ENCODE measurements at places on chromosomes 16 and 17.

GRCh38 chr17:55201308-55201932 lies 63.3 kb upstream of the HLF start:
- no peaks in the 10 kb centered on the region for H3K36me3 ChIP-seq
- no peak for DNase-seq
- no peaks in the 10 kb centered on the region for H3K4me1 ChIP-seq
- no peak overlapping the region for H3K4me3 ChIP-seq

DNA sequence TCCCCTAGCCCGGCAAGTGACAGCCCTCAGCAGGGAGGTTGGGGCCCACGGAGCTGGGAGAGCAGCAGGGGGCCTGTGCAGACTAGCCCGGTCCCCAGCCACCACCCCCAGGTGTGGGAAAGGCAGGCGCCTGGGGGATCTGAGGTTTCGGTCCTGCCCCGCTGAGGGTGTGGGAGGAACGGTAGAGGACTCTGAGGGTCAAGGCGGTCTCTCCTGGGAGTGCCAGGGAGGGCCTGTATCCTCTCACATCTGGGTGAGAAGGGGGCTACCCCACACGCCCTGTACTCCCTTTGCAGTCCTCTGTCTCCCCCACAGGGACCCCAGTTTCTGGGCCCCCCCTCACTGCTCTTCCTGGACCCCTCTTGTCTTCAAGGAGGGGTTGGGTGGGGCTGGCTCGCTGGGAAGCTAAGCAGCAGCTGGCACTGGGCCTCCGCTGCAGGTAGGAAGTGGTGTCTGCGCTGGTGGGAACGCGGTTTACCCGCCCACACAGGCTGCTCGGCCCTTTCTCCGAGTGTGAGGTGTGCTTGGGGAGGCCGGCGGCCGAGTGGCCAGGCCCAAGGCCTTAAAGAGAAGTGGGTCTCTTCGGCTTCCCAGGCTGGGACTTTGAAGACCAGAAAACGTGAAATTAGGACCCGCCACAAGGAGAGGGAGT lies 15.4 kb downstream of the CD7 start:
- H3K36me3 ChIP-seq: no peaks in the 10 kb centered on the region
- no peak overlapping the region for H3K4me3 ChIP-seq

DNA sequence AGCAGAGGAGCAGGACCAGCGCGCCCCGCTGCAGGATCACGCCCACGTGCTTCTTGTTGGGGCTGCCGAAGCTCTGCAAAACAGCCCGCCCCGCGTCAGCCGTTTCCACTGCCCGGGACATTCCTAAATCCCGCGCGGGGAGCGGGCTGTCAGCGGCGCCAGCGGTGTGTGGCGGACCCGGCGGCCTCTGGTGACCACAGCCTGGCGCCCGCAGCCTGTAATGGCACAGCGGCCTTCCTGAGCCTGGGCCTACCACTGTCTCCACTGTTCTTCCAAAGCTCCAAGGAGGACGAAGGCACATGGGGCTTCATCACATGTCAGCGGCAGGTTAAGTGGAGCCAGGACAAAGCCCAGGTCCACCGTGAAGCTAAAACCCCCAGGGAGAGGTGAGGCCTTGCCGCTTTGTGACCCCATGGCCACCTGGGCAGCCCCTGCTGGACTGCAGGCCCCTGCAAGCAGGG lies 2.5 kb downstream of the SLC47A2 start:
- H3K4me1 ChIP-seq: no peaks in the 10 kb centered on the region
- no peak overlapping the region for H3K27ac ChIP-seq
- no peaks in the 10 kb centered on the region for H3K36me3 ChIP-seq
- no peak overlapping the region for H3K4me3 ChIP-seq

DNA sequence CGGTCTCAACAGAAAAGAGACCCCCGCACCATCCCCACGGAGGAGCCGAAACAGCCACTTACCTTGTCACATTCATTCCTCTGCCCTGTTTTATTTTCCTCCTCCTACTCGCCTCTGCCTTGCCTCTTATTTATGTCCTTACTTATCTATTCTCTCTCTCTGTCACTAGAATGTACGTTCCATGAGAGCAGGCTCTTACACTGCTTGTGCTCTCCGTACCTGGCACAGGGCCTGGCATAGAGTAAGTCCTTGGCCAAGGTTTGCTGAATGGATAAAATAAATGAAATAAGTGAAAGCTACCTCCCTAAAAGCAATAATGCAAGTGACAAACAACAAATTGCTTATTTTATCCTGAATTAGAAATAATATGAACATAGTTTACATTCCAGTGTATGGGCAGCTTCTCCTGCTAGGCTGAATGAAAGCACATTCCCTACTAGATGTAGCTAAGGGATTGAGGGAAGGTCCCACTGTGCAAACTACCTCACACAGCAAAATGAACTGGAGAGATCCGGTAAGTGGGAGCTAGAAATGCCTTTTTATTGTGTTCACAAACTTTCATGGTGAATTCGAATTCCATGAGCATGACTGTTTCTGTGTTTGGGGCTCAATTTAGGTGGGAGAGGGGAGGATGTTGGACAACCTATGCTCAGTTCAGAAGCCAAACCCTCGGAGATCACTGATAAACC lies 173.1 kb downstream of the PARN start:
- no peak for DNase-seq
- no peaks in the 10 kb centered on the region for H3K36me3 ChIP-seq
- no peak overlapping the region for H3K27ac ChIP-seq
- H3K4me1 ChIP-seq: no peaks in the 10 kb centered on the region
- H3K4me3 ChIP-seq: no peak overlapping the region

DNA sequence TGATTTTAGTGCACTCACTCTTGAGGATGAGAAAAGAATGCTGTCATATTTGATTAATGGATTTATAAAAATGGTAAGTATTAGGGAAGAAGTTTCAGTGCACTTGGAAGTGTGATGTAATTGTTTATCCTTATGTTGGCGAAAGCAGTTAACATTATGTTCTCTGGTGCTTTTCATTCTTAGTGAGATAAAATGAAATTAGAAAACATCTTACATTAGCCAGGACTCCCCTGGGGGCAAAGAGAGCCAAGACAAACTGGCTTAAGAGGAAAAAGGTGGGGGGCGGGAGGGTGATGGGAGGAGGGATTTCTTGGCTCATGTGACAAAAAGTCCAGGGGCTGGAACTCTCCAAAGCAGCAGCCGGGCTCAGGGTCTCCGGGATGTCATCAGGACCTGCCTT lies 73.2 kb downstream of the KNOP1 start:
- H3K27me3 ChIP-seq: no peaks in the 10 kb centered on the region
- H3K27ac ChIP-seq: no peak overlapping the region

- no peak overlapping the region for H3K4me3 ChIP-seq
- H3K36me3 ChIP-seq: no peaks in the 10 kb centered on the region
- H3K27me3 ChIP-seq: no peaks in the 10 kb centered on the region
- H3K4me1 ChIP-seq: no peaks in the 10 kb centered on the region
- no peak for DNase-seq
Observed at GRCh38 chr17:31808521-31809050, 50.5 kb downstream of the COPRS start.

DNA sequence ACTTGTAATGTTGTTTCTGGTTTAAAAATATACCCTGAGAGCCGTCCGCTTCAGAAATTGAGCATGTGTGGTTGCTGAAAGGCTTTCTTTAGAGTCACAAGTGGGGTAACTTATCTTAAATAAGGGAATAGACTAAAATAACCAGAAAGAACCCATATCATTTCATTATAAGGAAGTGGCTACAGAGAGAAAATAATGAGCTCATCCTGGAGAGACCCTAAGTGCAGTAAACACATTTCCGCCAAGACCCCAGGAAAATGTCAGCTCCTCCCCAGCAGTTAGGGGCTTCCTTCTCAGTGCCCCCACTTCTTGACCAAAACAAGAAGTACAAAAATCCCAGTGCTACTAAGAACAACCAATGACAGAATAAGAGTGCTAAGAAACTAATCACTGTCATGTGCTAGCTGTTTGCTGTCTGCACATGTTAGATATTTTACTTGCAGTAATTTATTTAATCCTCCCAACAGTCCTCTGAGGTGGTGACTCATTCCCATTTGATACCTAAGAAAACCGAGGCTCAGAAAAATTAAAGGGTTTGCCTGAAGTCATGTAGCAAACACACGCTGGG lies 83.5 kb downstream of the CDYL2 start:
- no peak overlapping the region for H3K4me3 ChIP-seq
- no peaks in the 10 kb centered on the region for H3K27me3 ChIP-seq
- no peaks in the 10 kb centered on the region for H3K36me3 ChIP-seq

GRCh38 chr17:65381152-65381551 lies 180.3 kb downstream of the AXIN2 start:
- H3K27me3 ChIP-seq: no peaks in the 10 kb centered on the region
- no peaks in the 10 kb centered on the region for H3K36me3 ChIP-seq
- H3K4me3 ChIP-seq: no peak overlapping the region
- no peaks in the 10 kb centered on the region for H3K4me1 ChIP-seq
- DNase-seq: no peak

GRCh38 chr17:48541036-48541576 lies 3.8 kb downstream of the HOXB2 start:
- H3K4me1 ChIP-seq: no peaks in the 10 kb centered on the region
- peak overlapping the region; percentile 50 for H3K27ac ChIP-seq
- DNase-seq: peak; percentile 39
- H3K4me3 ChIP-seq: no peak overlapping the region

- no peaks in the 10 kb centered on the region for H3K27me3 ChIP-seq
- no peaks in the 10 kb centered on the region for H3K36me3 ChIP-seq
- DNase-seq: no peak
- H3K4me3 ChIP-seq: no peak overlapping the region
Observed at GRCh38 chr17:16477666-16478065, 14.3 kb downstream of the LRRC75A start.

DNA sequence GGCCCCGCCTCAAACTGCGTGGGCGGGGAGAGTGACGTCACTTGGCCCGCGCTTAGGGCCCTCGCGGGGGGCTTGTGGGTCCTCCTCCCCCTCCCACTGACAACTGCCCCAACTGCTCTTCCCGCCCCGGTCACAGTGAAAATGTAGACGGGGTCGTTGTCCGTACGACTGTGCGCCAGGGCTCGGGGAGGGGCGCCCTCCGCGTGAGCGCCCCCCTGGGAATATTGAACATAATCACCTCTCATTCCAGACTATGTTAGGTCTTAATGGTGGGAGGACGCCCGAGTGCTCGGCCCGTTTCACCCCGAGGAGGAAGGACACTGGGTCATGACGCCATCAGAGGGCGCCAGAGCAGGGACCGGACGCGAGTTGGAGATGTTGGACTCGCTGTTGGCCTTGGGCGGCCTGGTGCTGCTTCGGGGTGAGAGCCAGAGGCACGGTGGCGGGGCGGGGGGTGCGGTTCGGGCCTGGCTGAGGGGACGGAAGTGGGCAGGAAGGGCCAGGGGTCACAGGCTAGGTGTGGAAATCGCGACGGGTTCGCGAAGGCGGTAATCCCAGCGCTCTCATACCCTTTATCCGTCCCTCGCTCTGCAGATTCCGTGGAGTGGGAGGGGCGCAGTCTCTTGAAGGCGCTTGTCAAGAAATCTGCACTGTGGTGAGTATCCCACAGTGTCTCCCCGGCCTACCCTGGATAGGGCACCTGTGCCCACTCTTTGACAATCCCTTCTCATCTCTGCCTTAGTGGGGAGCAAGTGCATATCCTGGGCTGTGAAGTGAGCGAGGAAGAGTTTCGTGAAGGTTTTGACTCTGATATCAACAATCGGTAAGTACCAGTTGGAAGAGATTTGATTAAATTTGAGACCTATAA lies at the start of gene ELP5:
Gene ELP5, plus strand, starts transcription at position 40 of the 868 bp plus-strand sequence. Its CDS starts 336 bp downstream, at position 376.
- DNase-seq: peak; percentile 96
- peak within 1 kb of the TSS; percentile 90 for H3K4me3 ChIP-seq
- peak within 1 kb of the TSS; percentile 99 for H3K27ac ChIP-seq
- H3K27me3 ChIP-seq: no peaks in the 10 kb centered on the region
- H3K36me3 ChIP-seq: peaks cover 15% of the 10 kb centered on the region

DNA sequence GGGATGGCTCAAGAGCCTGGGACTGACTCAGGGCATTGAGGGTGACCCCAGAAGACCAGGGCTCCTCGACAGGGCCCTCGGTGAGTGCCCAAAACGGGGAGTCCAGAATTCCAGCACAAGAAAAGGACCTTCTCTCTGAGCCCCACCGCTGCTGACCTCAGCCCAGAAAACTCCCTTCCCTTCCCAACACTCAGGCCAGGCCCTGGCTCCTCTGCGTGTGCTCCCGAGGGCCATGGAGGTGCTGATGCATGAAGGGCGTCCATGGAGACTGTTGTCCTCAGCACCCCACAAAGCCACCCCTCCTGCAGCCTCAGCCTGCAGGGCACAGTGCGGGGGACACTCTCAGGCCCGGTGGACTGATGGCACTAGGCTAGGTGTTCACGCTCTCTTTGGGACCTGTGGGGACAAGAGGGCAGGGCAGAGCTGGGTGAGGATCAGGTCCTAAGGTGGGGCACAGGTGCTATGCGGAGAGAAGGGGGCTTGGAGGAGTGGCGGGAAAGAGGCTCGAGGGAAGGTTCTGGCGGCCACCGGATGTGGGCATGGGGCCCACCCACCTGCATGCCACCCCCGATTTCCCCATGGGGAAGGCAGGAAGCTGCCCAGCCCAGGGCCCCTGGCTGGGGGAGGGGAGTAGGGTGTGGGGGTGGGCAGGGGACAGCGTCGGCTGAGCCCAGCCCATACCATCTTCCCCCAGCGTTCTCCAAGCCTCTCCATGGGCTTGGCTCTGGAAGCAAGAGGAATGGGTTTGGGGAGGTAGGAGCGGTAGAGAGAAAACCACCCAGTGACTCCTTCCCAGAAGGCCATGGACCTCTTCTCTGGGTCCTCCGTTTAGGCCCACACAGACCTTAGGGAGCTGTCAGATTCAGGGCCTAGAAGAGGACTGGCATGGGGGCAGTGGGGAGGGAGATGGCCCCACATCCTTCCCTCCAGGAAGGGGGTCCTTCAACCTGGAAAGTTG lies 4.5 kb upstream of the TSPOAP1 start:
- no peaks in the 10 kb centered on the region for H3K36me3 ChIP-seq
- no peaks in the 10 kb centered on the region for H3K4me1 ChIP-seq
- peak overlapping the region; percentile 72 for H3K27ac ChIP-seq
- H3K27me3 ChIP-seq: no peaks in the 10 kb centered on the region

- H3K36me3 ChIP-seq: no peaks in the 10 kb centered on the region
- H3K27ac ChIP-seq: no peak overlapping the region
- H3K4me3 ChIP-seq: no peak overlapping the region
- no peaks in the 10 kb centered on the region for H3K4me1 ChIP-seq
- DNase-seq: no peak
Observed at GRCh38 chr16:79823639-79824038, 223.1 kb upstream of the MAF start.

DNA sequence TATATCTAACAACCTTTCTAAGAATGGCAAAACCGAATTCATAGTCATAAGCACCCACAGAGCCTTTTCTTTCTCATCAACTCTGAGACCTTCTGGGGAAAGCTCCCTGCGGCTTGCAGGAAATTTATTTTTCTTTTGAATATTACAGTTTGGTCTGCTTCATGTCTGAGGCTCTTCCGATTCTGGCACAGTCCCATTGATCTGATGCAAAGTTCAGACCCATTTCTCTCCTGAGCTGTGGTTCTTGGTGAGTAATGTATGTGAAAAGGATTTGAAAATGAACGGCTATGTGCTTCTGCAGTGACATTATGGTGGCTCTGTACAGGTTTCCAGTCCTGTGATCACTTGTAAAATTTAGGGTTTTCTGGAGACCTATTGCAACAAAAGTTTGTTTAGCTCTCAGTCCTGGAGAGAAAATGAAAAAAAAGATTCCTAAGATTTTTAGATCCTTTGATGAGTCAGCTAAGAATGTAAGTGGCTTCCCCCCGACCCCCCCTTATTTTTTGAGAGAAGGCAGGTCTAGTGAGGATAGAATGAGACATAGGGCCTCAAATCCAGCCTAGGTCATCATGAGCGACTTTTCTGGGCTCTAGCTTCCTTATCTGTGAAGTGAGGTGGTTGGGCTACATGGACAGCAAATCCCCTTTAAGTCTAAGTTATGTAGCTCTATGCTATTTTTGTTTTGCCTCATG lies 4.6 kb downstream of the GAN start:
- no peak overlapping the region for H3K4me3 ChIP-seq
- no peaks in the 10 kb centered on the region for H3K36me3 ChIP-seq
- no peak overlapping the region for H3K27ac ChIP-seq
- peaks cover 1% of the 10 kb centered on the region for H3K4me1 ChIP-seq

All from lung (tissue), 17 donors.